ENCODE measurements at places on chromosomes 7 and 10.

DNA sequence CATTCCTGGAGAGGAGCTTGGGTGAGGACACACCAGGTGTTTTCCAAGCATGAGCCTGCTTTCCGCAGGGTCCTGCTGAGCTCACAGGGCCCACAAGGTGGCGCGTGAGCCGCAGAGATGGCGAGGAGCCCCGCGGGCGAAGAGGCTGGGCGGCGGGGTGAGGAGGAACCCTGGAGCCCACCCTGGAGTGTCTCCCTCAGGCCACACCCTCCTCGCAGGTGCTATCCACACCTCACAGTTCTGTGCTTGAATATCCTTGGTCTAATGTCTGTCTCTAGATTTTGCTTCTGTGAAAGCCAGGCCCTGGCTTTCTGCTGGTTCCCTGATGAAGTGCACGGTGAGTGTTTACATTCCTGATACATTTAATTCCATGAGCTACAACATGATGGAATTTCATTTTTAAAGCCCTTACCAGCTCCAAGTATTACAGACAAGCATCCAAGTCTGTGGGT, 433.6 kb downstream of the ACTR3B start:
- peak; percentile 74 for DNase-seq
- no peak overlapping the region for H3K4me3 ChIP-seq
- no peaks in the 10 kb centered on the region for H3K36me3 ChIP-seq
- H3K27ac ChIP-seq = no peak overlapping the region
- peaks cover 3% of the 10 kb centered on the region for H3K4me1 ChIP-seq

GRCh38 chr10:76411729-76412435, 980.5 kb downstream of the LRMDA start:
- peak; percentile 27 for DNase-seq
- H3K4me1 ChIP-seq = no peaks in the 10 kb centered on the region
- H3K27me3 ChIP-seq = no peaks in the 10 kb centered on the region
- H3K4me3 ChIP-seq = no peak overlapping the region
- H3K36me3 ChIP-seq = no peaks in the 10 kb centered on the region

- no peak for DNase-seq
- no peaks in the 10 kb centered on the region for H3K27me3 ChIP-seq
- no peak overlapping the region for H3K4me3 ChIP-seq
- peaks cover 8% of the 10 kb centered on the region for H3K4me1 ChIP-seq
Measured at GRCh38 chr7:17903337-17903736, 37.0 kb downstream of the SNX13 start.

DNA sequence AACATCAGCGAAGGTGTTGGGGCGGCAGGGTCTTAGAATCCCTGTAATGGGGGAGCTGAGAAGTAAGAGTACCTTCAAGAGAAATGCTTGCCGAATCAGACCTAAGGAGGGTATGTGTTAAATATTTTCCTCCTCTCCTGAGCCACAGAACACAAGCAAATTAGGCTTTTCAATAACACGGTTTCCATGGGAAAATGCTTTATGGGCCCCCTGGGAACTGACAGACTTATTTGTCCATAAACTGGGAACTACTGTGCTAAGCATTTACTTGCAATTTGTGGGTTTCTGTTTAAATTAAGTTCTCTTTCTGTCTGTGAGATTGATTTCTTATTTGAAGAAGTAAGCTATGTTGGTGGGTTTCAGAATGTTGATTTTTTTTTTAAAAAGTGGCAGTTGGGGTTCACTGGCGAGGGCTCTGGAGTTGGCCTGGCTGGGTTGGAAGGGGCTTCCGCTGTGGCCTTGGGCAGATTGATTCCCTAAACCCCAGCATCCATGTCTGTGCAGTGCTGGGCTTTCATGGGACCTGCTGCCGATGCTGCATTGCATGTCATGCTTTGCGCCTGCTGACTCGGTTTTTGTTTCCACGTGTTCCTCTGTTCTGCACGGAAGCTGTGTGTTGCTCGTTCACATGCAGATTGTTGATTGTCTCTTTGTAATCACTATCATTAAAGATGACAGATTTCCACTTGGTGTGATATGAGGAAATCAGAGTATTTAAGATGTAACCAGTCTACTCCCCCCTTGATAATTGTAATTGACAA, 7.2 kb downstream of the RBM17 start:
- no peak overlapping the region for H3K4me3 ChIP-seq
- H3K36me3 ChIP-seq = peaks cover 10% of the 10 kb centered on the region
- H3K27me3 ChIP-seq = no peaks in the 10 kb centered on the region
- no peak overlapping the region for H3K27ac ChIP-seq
- peaks cover 6% of the 10 kb centered on the region for H3K4me1 ChIP-seq

- no peaks in the 10 kb centered on the region for H3K4me1 ChIP-seq
- DNase-seq = no peak
- no peak overlapping the region for H3K4me3 ChIP-seq
- H3K27ac ChIP-seq = no peak overlapping the region
- H3K36me3 ChIP-seq = no peaks in the 10 kb centered on the region
Measured at GRCh38 chr7:46909601-46910051, 672.3 kb downstream of the TNS3 start.

- no peaks in the 10 kb centered on the region for H3K27me3 ChIP-seq
- no peaks in the 10 kb centered on the region for H3K4me1 ChIP-seq
- H3K27ac ChIP-seq = no peak overlapping the region
- peak; percentile 59 for DNase-seq
Measured at GRCh38 chr10:91709394-91709798, 76.5 kb upstream of the PPP1R3C start.

DNA sequence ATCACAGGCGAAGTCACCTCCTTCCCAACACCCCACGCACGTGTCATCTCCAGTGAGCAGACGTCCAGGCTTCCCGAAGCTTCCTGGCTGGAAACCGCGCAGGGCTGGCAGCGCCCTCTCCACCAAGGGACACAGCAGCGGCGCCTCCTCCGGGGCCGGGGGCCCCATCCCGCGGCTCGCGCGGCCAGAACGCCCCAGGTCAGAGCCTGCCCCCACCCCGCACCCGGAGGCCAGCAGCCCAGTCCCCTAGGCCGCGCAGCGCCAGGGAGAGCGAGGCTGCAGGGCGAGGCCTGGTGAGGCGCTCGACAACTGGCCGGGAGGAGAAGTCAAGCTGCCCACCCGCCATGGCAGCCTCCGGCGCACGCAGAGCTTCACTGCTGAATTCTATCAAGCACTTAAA, 247.0 kb downstream of the SEMA3D start:
- H3K36me3 ChIP-seq = no peaks in the 10 kb centered on the region
- peak overlapping the region; percentile 18 for H3K4me3 ChIP-seq
- H3K27me3 ChIP-seq = no peaks in the 10 kb centered on the region
- H3K27ac ChIP-seq = no peak overlapping the region
- no peak for DNase-seq

DNA sequence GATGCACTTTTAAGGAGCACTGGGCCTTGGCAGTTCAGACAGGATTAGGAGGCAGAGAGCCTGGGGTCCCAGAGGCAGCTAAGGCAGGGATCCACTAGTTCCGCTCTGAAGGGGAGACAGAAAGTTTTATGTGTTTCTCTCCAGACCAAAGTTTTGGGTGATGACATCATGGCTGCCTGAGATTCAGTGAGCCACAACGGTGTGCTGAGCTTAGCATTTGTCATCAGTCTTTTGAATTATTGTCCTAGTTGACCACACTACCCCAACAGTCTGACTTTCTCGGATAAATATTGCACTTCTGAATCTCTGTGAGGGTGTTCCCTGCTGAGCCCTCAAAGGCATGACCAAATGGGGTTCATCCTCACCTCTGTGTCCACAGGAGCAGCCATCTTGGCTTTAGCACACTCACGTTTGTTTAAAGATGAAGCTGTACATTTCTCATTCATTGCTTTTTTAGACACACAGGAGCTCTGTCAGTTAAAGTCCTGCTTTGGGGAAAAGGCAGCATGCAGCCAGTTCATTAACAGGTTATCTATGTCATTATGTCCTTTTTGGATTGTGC, 297.7 kb upstream of the LRGUK start:
- DNase-seq = no peak
- no peaks in the 10 kb centered on the region for H3K27me3 ChIP-seq
- no peak overlapping the region for H3K27ac ChIP-seq
- no peak overlapping the region for H3K4me3 ChIP-seq

- H3K4me3 ChIP-seq = no peak overlapping the region
- DNase-seq = no peak
- H3K27me3 ChIP-seq = no peaks in the 10 kb centered on the region
- no peak overlapping the region for H3K27ac ChIP-seq
Measured at GRCh38 chr7:45663965-45664633, 89.9 kb downstream of the ADCY1 start.

DNA sequence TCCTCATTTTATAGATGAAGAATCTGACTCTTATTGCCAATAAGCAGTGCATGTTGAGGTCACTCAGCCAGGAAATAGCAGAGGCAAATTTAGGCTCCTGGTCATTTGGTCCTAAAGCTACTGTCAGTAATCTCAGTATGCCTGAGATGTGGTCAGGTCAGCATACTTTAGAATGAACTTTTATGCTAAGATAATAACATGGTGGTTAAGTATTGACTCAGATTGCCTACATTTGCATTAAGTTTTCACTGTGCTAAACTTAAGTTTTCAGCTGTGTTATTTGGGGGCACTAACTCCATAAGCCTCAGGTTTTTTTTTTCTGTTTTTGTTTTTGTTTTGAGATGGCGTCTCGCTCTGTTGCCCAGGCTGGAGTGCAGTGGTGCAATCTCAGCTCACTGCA, 35.9 kb upstream of the CCSER2 start:
- no peak overlapping the region for H3K4me3 ChIP-seq
- H3K4me1 ChIP-seq = peaks cover 5% of the 10 kb centered on the region
- H3K27me3 ChIP-seq = no peaks in the 10 kb centered on the region
- no peak for DNase-seq
- no peaks in the 10 kb centered on the region for H3K36me3 ChIP-seq
- H3K27ac ChIP-seq = no peak overlapping the region

GRCh38 chr10:24857031-24857725, 95.2 kb downstream of the PRTFDC1 start:
- peaks cover 2% of the 10 kb centered on the region for H3K4me1 ChIP-seq
- no peak overlapping the region for H3K4me3 ChIP-seq
- peak; percentile 90 for DNase-seq
- no peaks in the 10 kb centered on the region for H3K36me3 ChIP-seq
- H3K27me3 ChIP-seq = no peaks in the 10 kb centered on the region

DNA sequence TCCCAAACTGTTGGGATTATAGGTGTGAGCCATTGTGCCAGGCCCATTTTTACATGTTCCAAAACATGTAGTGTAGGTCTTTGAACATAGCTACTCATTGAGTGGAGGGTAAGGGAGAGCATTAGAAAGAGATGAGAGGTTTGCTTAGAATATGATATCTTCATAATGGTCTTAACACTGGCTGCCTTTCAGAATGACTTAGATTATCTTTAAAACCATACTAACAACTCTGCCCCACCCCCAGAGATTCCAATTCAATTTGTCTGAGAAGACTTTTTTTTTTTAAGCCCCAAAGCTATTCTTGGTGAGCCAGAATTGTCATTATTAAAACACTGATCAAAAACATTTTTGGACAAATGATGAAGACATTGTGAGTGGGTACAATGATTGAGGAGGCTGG, 168.9 kb downstream of the PHTF2 start:
- no peaks in the 10 kb centered on the region for H3K27me3 ChIP-seq
- peaks cover 1% of the 10 kb centered on the region for H3K36me3 ChIP-seq
- H3K4me3 ChIP-seq = no peak overlapping the region
- H3K27ac ChIP-seq = no peak overlapping the region
- no peaks in the 10 kb centered on the region for H3K4me1 ChIP-seq

- no peaks in the 10 kb centered on the region for H3K4me1 ChIP-seq
- H3K36me3 ChIP-seq = no peaks in the 10 kb centered on the region
- no peak overlapping the region for H3K27ac ChIP-seq
Measured at GRCh38 chr10:76977046-76977445, 660.6 kb downstream of the KCNMA1 start.

GRCh38 chr10:78894089-78894840, 174.5 kb upstream of the ZMIZ1 start:
- H3K4me1 ChIP-seq = peaks cover 6% of the 10 kb centered on the region
- DNase-seq = no peak
- no peak overlapping the region for H3K27ac ChIP-seq
- no peaks in the 10 kb centered on the region for H3K36me3 ChIP-seq
- no peaks in the 10 kb centered on the region for H3K27me3 ChIP-seq
- H3K4me3 ChIP-seq = no peak overlapping the region

DNA sequence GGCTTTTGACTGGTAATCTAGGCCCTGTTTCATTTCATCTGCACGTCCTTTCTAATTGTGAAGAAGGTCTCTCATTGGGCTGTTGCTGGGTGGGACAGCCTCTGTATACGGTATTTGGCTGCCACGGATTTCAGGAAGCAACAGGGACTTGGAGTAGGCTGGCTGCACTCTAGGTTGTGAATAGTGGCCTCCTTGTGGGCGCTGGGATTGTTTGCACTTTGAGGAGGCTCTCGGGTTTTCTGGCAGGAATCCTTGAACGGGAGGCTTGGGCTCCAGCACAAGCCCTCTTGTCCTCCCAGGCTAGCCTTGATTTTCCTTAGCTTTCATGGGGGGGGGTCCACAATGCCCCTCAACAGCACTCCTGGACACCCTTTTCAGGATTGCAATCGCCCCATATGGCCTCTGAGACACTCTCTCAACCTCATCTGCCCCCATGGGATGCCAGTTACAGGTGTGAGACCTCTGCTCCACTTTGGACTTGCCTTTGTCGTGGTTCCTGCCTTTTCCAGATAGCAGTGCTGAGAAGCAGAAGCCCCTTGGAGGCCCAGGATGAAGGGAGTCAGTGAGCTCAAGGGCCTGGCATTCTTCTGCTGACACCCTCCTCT, 33.9 kb upstream of the ZNF273 start:
- no peak for DNase-seq
- no peaks in the 10 kb centered on the region for H3K36me3 ChIP-seq
- H3K27ac ChIP-seq = no peak overlapping the region
- H3K4me1 ChIP-seq = no peaks in the 10 kb centered on the region
- H3K4me3 ChIP-seq = no peak overlapping the region
- H3K27me3 ChIP-seq = no peaks in the 10 kb centered on the region

- H3K36me3 ChIP-seq = peaks cover 15% of the 10 kb centered on the region
- no peaks in the 10 kb centered on the region for H3K4me1 ChIP-seq
- no peaks in the 10 kb centered on the region for H3K27me3 ChIP-seq
- H3K27ac ChIP-seq = no peak overlapping the region
- DNase-seq = no peak
Measured at GRCh38 chr7:55212838-55213237, 152.3 kb upstream of the LANCL2 start.

GRCh38 chr10:129932751-129933433, 31.2 kb downstream of the EBF3 start:
- no peaks in the 10 kb centered on the region for H3K27me3 ChIP-seq
- H3K36me3 ChIP-seq = no peaks in the 10 kb centered on the region
- H3K4me1 ChIP-seq = no peaks in the 10 kb centered on the region

- peaks cover 7% of the 10 kb centered on the region for H3K4me1 ChIP-seq
- H3K27me3 ChIP-seq = no peaks in the 10 kb centered on the region
- no peak for DNase-seq
- H3K4me3 ChIP-seq = no peak overlapping the region
- no peak overlapping the region for H3K27ac ChIP-seq
Measured at GRCh38 chr7:2450198-2451107, 25.7 kb downstream of the GRIFIN start.
